Erythroblast (primary cell): ENCODE measurements at places on chromosomes 13 and 19.

DNA sequence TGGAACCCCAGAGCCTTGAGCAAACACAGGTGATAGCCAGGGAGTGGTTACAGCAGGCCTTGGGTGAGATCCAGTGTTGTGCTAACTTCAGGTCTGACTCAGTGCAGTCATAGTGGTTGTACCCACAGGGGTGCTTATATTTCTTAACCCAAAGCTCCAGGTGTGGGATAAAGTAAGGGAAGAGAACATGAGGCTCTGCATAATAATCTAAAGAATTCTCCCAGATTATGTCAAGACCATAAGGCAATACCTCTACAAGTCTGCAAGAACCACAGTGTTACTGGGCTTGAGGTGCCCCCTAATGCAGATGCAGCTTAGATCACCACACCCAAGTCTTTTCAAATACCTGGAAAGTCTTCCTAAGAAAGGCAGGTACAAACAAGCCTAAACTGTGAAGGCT is 485.4 kb downstream of the RFC3 start:
- DNase-seq: no peak

- no peak for DNase-seq
Observed at GRCh38 chr19:51751655-51752054, at the start of gene FPR1. Gene FPR1, minus strand, starts transcription at chr19:51751878. Its CDS starts 4,884 bp downstream, at chr19:51746994.

- peak; percentile 50 for DNase-seq
Observed at GRCh38 chr13:41590122-41590521, 132.8 kb downstream of the RGCC start.

DNA sequence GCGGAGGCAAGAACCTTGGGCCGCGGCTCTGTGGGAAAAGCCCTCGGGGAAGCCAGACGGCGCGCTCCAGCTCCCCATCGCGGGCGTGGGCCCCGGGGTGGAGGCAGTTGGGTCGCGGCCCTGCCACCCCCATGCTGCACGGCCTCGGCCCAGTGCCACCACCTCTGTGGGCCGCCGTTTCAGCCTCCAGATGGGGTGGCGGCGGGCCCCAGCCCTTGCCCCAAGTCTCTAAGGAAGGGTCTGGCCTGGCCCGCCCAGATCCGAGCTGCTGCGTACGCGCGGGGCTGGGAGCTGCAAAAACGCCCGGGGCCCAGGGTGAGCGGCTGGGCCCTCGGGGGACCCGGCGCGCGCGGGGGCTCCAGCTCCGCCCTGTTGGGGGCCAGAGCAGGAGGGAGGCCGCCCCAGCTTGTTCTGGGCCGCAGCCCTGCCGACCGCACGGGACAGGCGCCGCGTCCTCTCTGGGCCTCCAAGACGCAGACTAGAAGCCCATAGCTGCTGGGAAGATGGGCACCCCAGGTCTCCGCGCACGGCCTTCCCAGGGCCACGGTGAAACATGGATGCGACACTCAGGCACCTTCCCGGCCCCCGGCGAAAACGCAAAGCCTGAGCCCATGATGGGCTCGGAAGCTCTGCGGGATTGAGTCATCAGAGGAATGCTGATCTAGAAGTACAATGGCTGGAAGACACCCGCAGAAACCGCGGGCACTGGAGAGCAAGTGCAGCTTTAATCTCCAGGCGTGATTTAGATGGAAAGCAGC is 110.1 kb downstream of the KCTD15 start:
- no peak for DNase-seq

DNA sequence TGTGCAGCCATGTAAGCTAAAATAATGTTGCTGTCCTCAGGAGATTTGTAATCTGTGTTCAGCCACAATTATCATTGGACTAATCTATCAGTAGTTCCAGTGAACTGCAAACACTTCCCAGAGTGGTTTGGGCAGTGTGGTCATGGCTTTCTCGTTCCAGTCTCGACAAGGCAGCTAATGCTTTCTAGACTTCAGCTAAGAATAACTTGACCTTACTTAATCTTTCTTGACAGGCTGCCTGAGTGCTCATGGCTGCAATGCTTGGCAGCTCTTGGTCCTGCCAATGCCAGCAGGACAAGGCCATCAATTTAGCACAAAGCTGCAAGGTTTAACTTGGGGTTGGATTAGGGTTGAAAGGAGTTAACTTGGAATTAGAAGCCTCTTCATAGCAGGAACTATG is 32.8 kb downstream of the ATP12A start:
- no peak for DNase-seq

GRCh38 chr13:67134417-67135129 is 95.6 kb downstream of the PCDH9 start:
- no peak for DNase-seq

DNA sequence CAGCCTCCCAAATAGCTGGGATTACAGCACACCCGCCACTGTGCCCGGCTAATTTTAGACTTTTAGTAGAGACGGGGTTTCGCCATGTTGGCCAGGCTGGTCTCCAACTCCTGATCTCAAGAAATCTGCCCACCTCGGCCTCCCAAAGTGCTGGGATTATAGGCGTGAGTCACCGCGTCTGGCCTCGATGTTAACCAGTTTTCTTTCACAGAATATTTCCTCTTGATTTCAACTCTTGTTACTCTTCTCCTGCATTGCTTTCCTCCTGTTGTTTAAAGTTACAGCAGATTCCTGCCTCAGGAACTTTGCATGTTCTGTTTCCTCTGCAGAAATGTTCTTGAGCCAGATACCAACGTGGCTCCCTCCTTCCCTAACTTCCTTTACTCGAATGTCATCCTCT is 3.7 kb upstream of the PEX11G start:
- no peak for DNase-seq

DNA sequence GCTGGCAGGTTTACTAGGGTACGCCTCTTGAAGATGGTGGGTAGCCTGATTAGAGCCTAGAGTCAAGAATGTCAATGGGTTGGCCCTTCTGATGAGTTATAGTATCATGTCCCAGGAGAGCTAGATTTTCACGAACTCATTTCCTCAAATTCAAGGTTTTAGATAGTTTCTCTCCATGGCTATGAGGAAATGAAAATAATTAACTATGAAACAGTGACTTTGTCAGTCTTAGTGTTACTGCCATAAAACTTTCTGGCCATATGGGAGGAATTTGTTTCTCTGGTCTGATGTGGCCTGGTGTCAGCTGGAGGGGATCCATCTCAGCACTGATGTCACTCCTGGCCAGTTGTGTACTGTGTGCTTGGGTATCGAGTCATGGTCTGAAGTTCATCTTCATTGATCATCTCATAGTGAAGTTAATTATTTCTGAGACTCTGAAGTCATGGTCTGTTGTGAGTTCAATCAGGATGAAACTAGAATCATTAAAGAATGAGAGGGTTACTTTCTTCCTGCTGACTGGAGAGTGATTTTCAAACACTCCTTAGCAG is 49.4 kb upstream of the TNFSF11 start:
- DNase-seq: no peak

DNA sequence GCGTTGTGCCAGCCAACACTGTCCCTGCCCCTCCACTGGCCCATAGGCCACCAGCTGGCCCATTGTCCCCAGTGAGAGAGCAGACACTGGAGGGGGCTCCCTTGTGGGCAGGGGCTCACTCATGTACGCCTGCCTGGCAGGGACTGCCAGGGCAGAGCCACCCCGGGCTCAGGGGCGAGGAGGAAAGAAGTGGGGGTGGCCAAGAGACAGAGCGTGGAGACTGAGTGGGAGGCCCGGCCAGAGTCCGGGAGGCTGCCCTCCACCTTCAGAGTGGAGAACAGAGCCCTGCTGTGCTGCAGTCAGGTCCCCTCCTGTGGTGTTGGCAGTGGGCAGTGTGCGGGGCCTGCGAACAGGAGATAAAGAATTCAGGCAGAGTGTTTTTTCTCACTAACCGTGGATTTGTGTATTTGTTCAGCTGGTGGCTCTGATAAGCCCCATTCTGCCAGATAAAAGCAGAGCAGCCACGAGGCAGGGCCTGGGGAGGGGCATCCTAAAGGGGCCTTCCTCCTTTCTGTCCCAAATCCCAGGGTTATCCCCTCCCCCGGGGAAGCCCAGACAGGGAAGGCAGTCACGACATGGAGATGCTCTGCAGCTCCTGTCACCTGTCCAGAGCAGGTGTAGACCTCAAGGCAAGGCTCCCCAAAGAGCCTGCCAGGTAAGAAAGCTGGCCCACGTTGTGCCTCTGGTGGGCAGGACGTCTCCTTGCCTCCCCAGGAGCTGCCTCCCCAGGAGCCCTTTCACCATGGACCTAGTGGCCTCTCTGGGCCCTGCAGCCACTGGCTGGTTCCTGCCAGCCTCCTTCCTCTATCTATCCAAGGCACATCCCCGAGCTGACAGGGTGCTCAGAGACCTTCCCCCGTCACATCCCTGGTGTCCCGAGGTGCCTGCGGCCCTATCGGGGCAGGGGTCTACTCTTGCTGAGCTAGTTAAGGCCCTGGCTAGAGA is 33.0 kb downstream of the LYL1 start:
- DNase-seq: peak; percentile 95

DNA sequence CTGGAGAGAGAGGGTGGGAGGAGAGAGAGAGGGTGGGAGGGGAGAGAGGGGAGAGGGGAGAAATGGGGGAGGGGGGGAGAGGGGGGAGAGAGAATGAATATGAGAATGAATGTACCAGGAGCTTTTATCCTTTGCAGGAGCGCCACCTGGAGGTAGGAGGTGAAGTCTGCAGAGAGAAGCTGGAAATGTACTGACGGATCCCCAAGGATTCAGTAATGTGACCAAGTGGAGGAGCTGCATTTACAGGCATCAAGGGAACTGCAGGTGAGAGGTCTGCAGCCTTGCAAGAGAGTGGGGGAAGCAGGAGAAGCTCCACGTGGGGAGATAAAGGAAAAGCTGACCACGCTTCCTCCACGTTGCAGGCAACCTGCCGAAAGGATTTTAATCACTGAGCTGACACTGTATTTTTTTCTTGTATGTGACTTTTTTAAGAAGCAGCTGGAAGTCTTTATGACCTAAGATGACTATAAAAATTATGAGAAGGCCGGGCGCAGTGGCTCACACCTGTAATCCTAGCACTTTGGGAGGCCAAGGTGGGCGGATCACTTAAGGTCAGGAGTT is 33.7 kb downstream of the VSTM1 start:
- peak; percentile 76 for DNase-seq

- no peak for DNase-seq
Observed at GRCh38 chr19:48095612-48096175, 14.9 kb downstream of the PLA2G4C start.

GRCh38 chr19:49997709-49998108 is 27.5 kb downstream of the VRK3 start:
- peak; percentile 60 for DNase-seq

GRCh38 chr13:83895994-83896580 is 13.8 kb upstream of the SLITRK1 start:
- DNase-seq: no peak

- DNase-seq: no peak
Observed at GRCh38 chr19:8469613-8470368, 25.0 kb downstream of the HNRNPM start.

DNA sequence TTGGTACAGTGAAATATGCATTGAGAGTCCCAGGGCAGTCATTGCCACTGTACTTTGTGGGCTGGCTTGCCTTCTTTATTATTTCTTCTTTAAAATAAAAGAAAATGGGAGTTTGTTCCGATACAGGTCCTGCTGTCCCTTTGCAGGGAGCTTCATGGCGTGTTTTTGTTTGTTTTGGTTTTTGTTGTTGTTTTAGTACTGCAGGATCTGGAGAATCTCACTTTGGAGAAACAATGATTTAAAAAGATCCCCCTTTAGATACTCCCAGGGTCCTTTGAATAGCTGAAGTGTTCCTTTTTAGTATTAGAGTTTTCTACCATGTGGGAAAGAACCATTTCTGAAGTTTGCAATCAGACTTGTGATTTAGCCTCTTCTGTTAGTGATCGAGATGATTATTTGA is 11.1 kb downstream of the CHAF1A start:
- DNase-seq: no peak

DNA sequence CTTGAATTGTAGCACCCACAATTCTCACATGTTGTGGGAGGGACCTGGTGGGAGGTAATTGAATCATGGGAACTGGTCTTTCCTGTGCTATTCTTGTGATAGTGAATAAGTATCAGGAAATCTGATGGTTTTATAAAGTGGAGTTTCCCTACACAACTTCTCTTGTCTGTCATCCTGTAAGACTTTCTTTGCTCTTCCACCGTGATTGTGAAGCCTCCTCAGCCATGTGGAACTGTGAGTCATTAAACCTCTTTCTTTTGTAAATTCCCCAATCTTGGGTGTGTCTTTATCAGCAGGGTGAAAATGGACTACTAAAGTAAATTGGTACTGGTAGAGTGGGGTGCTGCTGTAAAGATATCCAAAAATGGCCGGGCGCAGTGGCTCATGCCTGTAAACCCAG is 215.6 kb downstream of the LIG4 start:
- no peak for DNase-seq

GRCh38 chr13:60873116-60873515 is 476.1 kb downstream of the TDRD3 start:
- no peak for DNase-seq

DNA sequence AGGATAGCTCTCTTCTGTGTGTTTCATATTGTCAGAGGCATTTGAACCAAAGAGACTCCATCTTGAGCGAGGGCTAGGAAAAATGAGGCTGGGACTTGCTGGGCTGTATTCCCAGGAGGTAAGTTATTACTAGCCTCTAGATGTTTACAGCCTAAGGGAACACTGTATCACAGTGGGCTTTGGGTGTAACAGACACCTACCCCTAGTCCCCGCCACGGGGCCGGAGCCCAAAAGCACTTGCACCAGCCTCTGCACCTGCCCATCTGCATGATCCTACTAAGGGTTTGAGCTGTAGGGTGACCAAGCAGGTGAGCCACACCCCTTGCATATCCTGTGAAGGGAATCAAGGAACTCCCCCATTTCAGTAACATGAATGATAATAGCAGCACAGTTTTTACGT is 1972.2 kb downstream of the OLFM4 start:
- DNase-seq: no peak

GRCh38 chr13:48715977-48716376 is 62.2 kb downstream of the CYSLTR2 start:
- no peak for DNase-seq

DNA sequence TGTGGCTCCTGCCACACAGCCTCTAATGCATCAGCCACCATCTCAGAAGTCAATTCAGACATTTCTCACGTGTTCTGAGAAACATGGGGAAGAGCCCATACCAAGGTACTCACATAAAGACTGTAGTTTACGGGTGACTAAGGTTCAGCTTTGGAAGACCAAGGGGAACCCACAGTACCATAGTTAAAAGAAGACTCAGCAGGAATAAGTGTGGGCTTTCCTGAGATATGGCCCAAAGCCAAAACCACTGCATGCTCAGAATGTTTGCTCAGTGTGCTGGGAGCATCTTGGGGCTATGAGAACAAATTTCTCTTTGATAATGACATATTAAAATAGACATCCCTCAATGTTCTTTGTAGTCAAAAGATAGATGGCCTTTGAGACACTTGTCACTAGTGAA is 283.8 kb downstream of the DCT start:
- no peak for DNase-seq
